A549 treated with Mapracorat at 1 μM for 4 hours (cell line): ENCODE measurements at places on chromosomes 7 and 10. TPM values are rescaled to one million over a fixed set of nuclear protein-coding genes. Genes with fewer than 3 reads are reported as not detected.

RPEL1 gene
- total RNA-seq, result 0.07 TPM in 1 of 5 replicates, not detected in the others

NRG3 gene
- total RNA-seq, result not detected in 5 replicates

PRPS1L1 gene
- not detected in 5 replicates for total RNA-seq

NANOS1 gene
- 2.2 to 3.6 TPM (median 3.3 TPM) in 5 replicates for total RNA-seq

CASP7 gene
- 26.6 to 33.8 TPM (median 29.3 TPM) in 5 replicates for total RNA-seq

PAX2 gene
- 0.08 to 0.43 TPM (median 0.20 TPM) in 5 replicates for total RNA-seq

COPG2 gene
- 12.2 to 14.9 TPM (median 13.9 TPM) in 5 replicates for total RNA-seq

ADRB1 gene
- total RNA-seq, result 0.75 to 1.4 TPM (median 1.2 TPM) in 5 replicates

HTR7 gene
- 0.11 to 0.19 TPM (median 0.14 TPM) in 5 replicates for total RNA-seq

IGFBP1 gene
- 42.0 to 63.6 TPM (median 60.6 TPM) in 5 replicates for total RNA-seq

OSBPL3 gene
- total RNA-seq, result 9.0 to 17.0 TPM (median 12.4 TPM) in 5 replicates

COL28A1 gene
- 0.45 to 0.98 TPM (median 0.65 TPM) in 5 replicates for total RNA-seq

CASD1 gene
- 6.5 to 11.6 TPM (median 9.7 TPM) in 5 replicates for total RNA-seq

PRKCQ gene
- 3.3 to 4.1 TPM (median 3.6 TPM) in 5 replicates for total RNA-seq

TFR2 gene
- 1.7 to 3.0 TPM (median 2.7 TPM) in 5 replicates for total RNA-seq

IDI2 gene
- 0.10 TPM in 1 of 5 replicates, not detected in the others for total RNA-seq

DENND2A gene
- total RNA-seq, result 0.41 to 1.0 TPM (median 0.55 TPM) in 5 replicates

GRK5 gene
- 7.8 to 9.9 TPM (median 9.2 TPM) in 5 replicates for total RNA-seq

SPDYE5 gene
- total RNA-seq, result not detected in 5 replicates

WDR86 gene
- total RNA-seq, result 0.11 to 0.39 TPM (median 0.22 TPM) in 5 replicates

TRPV5 gene
- total RNA-seq, result not detected in 5 replicates

ELOVL3 gene
- 0.22 to 0.53 TPM (median 0.26 TPM) in 5 replicates for total RNA-seq

AKR1C8 gene
- 0.14 to 0.27 TPM in 2 of 5 replicates, not detected in the others for total RNA-seq

C10orf105 gene
- not detected in 5 replicates for total RNA-seq
